ENCODE measurements at places on chromosomes 7 and 10.
A peak's percentile ranks its signal among the peaks of the same experiment; 100 is the strongest.

DNA sequence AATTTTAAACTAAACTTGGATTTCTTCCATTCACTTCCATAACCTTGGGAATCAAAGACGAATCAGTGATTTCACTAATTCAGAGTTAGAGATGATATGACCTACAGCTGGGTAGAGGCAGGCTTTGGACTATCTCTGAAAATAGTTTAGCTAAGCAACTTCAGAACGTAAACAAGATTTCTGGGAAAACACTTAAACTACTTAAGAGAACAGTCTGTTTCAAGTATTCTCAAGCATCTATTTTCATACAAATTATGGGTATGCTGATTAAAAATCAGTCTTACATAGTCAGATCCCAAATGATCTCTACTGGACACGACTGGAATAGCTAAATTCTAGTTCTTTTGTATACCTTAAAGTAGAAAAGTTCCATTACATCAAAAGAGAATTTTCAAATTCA, 179.9 kb downstream of the PLCE1 start:
- DNase-seq, result no peak

DNA sequence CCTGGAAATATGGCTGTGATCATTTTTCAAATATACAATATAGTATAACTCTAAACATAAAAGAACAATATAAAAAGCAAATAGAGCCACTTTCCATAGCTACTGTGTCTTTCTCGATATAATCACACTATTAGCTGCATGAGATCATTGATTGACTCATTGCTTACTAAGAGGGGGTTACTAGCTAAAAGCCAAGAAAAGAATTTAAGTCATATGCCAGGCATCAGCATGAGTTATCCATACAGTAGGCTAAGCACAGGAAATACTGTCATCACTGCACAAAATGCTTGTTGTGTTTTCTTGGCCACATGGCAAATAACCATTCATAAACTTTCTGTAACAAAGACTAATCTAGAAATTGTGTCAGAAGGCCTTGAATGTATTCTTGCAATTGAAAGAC, 18.8 kb upstream of the ABCB5 start:
- DNase-seq, result no peak

DNA sequence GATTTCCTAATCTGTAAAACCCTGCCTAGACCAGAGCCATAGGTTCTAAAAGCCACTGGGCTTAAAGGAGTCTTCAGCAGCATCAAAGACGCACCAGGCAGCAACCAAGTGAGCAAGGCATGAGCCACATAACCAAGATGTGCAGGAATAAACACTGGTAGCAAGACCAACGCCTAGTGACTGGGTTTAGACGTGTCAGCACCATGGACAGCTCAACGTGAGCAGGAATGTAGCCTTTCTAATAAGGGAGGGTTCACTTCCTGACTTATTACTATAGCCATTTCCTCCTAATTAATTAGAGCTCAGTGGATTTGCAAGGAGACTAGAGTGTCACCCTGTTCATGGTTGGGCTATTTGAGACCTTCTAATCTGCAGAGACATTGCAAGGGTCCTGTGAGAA, 223.7 kb downstream of the LHFPL3 start:
- no peak for DNase-seq

DNA sequence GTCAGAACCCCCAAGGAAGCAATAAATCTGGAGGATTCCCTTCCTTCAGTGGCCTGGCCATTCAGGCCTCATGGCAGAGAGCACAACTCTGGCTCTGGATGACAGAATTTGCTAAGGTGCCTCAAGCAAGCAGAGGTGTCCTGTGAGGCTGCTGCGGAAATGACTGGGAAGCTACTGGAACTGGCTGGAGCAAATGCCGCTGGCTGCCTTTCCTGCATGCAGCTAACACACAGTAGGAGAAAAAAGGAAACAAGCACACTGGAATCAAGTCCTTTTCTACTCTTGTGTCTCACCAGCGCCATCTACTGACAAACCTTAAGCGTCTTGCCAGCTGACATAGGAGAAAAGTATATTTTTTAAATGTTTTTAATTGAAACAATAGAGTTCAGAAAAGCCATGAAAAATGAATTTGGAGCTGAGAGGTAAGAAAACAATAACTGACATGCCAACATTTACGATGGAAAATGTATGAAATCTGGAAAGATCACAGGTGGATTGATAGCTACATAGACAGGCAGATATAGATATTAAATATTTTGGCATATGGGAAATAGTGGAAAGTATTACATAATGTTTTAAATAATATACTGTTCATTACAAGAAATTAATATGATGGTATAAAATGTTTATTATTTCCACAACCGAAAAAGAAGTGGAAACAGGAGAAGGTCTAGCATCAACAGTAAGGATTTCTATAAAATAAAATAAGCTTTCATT, 951.6 kb downstream of the ANKRD7 start:
- DNase-seq, result no peak

GRCh38 chr10:124138883-124139348, 45.5 kb upstream of the CHST15 start:
- no peak for DNase-seq

- DNase-seq, result no peak
Measured at GRCh38 chr10:112615269-112615668, 168.3 kb downstream of the VTI1A start.

GRCh38 chr7:154353355-154353767, 301.2 kb downstream of the DPP6 start:
- DNase-seq, result no peak

DNA sequence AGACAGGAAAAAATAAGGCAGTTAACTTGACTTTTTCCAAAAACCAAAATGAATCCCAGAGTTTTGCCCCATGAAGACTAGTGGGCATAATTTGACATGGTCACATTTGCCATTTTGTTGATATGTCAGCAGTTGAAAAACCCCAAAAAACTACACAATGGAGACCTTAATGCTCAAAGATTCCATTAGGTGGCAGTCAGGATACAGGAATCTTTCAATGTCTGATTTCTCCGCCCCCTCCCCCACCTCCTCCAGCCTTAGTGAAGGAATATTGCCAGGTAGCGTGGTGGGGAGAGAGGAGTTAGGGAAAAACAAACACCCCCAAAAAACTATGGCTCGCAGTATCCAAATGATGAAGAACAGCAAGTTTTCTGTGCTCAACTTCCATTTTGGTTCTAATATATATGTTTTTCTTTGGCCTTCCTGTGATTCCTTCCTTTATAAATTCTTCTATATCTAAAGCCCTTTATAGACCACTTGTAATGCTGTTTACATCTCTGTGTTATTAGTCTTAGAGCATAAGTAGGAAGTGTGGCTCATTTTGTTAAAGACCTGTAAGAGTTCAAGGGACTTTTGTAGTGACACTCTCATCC, 6.7 kb upstream of the SMNDC1 start:
- DNase-seq, result peak; percentile 49

- no peak for DNase-seq
Measured at GRCh38 chr7:78345293-78345911, 546.8 kb downstream of the PHTF2 start.

- no peak for DNase-seq
Measured at GRCh38 chr7:2436341-2437104, 33.1 kb downstream of the CHST12 start.

DNA sequence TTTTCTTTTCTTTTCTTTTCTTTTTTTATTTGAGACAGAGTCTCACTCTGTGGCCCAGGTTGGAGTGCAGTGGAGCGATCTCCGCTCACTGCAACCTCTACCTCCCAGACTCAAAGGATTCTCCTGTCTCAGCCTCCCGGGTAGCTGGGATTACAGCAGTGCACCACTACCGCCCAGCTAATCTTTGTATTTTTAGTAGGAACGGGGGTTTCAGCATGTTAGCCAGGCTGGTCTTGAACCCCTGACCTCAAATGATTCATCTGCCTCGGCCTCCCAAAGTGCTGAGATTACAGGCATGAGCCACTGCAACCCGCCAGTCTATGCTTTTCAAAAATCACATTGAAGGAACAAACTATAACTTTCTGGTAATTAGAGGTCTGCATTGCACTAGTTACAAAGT, 2.4 kb downstream of the USP6NL start:
- DNase-seq, result no peak

DNA sequence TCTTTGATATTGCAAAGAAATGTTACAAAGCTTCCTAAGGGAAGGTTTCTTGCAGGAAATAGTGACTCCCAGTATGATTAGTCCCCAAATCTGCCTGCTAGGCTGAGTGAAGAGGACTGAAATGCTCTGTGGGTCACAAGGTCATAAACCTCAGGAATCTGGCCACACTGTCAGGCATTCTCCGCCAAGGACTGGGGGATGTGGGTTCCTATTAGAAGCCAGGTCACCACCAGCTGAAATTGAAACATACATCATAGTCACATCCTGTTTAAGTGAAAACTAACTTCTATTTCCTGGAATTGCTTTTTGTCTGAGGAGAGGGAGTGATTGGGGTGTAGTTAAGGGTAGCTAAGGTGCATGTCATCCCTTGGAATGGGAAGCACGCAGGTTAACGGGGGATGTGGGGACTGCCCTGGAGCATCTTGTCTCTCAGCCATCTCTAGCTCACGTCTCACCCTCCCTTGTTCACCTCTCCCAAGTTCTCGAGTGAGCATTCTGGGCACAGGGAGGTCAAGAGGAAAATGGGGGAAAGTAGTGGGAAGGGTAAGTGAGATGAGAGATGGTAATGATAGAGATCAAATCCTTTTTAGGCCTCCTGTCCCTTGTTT, 12.0 kb upstream of the GSAP start:
- DNase-seq, result peak; percentile 19

GRCh38 chr10:22464966-22465629, 119.8 kb downstream of the SPAG6 start:
- no peak for DNase-seq

DNA sequence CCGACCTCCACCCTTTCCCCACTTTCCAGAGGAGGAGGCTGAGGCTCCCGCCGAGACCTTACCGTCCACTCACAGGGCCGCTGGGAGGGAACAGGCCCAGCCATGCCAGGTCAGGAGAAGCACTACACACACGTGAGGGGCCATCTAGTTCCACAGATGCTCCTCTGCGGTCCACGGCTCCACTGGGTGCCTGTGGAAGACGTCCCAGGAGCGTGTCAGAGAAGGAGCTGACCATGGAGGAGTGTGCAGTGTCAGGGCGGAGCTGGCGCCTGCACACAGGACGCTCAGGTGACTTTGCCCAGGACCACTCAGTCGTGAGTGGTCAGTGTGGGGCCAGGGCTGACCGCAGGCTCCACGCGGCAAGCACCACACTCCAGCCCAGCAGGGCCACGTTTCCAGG, 8.0 kb upstream of the SHH start:
- no peak for DNase-seq

DNA sequence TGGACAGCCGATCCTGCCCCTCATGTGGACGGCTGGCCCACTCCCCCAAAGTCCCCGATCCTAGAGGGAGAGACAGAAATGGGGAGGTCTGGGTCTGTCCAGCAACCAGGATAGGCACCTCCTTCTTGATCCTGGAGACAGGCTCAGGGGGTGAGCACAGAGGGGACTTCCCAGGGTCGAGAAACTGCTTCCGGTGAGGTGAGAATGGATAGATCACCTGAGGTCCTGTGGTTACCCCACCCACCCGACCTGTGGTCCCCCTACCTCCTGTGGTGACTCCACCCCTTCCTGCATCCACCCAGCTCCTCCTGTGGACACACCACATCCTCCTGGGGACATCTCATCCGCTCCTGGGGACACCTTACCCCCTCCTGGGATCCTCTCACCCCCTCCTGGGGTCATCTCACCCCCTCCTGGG, 27.4 kb upstream of the RASGEF1A start:
- peak; percentile 37 for DNase-seq

GRCh38 chr7:16067711-16068110, 353.6 kb downstream of the CRPPA start:
- DNase-seq, result no peak

GRCh38 chr7:28149291-28150101, 31.1 kb downstream of the JAZF1 start:
- DNase-seq, result no peak

GRCh38 chr10:23174074-23174976, 17.8 kb upstream of the PTF1A start:
- no peak for DNase-seq

GRCh38 chr7:50664937-50665336, 99.7 kb upstream of the DDC start:
- DNase-seq, result no peak

DNA sequence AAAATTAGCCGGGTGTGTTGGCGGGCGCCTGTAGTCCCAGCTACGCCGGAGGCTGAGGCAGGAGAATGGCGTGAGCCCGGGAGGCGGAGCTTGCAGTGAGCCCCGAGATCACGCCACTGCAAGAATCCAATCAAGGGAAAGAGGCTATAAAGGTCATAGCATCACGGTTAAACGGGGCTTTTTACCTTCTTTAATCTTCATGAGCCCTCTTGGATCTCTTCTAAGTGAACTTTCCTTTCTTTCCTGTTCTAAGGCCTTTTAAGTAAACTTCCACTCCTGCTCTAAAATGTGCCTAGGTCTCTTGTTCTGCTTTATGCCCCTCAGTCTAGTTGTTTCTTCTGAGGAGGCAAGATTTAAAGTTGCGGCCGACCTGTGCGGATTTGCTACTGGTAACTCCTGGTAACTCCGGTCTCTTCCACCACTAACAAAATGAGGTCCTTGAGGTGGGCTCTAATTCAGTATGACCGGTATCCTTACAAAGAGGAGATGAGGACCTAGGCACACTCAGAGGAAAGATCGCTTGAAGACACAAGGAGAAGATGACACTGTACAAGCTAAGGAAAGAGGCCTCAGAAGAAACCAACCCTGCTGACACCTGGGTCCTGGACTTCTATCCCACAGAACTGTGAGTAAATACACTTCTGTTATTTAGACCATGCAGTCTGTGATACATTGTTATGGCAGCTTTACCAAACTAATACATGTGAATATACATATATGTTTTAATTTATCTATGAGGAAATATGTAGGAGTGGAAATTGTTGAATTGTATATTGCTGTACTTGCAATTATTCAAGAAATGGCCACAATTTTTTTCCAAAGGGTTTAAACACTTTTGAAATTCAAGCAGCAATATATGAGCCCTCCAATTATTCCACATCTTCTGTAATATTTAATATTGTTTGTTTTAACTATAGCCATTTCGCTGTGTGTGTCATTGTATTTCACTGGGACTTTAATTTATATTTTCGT, 331.5 kb upstream of the CNTNAP2 start:
- no peak for DNase-seq

- DNase-seq, result no peak
Measured at GRCh38 chr7:91778416-91778815, 102.1 kb downstream of the MTERF1 start.

GRCh38 chr7:100516135-100516812, 22.7 kb upstream of the AGFG2 start:
- DNase-seq, result peak; percentile 33

DNA sequence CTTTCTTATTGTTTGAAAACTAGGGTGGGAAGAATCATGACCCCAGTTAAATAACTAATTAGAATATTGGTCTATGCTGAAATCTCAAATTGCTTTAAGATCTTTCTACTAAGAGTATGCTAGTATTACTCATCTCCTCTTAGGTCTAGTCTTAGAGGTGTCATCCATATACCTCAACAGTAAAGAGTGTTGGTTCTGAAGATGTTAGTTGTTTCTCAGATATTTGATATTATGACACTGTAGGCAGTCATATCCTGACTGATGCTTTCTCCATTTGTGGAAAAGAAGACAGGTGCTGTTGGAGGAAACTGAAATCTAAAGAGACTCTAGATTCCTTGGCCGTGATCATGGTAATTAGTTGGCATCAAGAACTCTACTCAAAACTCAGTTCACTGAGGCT, 21.2 kb downstream of the BPGM start:
- DNase-seq, result no peak

- no peak for DNase-seq
Measured at GRCh38 chr10:84606428-84606827, 278.0 kb downstream of the CCSER2 start.

Measured in activated CD4-positive, alpha-beta T cell treated with anti-CD3 and anti-CD28 coated beads for 4 hours (primary cell).